Bone marrow (tissue), 2 donors: ENCODE measurements at places on chromosomes 5 and 9.

DNA sequence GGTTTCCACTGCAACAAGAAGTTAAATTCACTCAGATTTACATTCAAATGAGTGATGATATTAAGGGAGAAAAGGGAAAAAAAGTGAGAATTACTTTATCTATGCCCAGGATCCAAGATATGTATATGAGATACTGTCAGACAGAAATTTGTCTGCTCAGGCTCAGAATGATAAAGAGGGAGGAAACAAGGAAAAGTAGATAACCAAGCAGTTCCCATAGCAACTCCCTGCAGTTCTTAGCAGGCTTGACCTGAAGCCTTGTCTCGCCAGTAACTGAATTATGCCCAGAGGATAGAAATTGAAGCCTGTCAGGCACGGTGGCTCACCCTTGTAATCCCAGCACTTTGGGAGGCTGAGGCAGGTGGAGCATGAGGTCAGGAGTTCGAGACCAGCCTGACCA, 304.4 kb downstream of the TLE1 start:
- DNase-seq, result no peak

GRCh38 chr5:61614606-61615005, 282.5 kb downstream of the ZSWIM6 start:
- no peak for DNase-seq

- no peak for DNase-seq
Measured at GRCh38 chr5:179919487-179920060, 11.9 kb upstream of the TBC1D9B start.

GRCh38 chr9:90038763-90039162, 434.0 kb downstream of the GADD45G start:
- no peak for DNase-seq

- no peak for DNase-seq
Measured at GRCh38 chr5:34547300-34548085, 108.6 kb upstream of the RAI14 start.

DNA sequence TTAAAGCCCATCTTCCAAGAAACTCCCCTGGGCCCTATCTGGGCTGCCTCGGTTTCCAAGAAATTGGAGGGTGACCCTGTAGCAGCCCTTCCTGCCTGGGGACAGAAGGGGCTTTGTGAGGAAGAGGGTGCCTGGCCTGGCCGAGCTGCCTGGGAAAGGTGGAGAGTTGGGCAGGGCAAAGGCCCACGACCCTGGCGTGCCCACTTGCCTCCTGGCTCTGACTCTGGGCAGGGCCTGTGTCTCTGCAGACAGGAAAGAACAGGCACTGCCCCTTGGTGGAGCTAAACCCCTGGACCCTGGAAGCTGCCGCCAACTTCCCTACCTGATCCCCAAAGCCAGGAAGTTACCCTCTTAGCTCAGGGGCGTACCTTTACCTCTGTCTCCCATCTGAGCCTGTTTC, 149.3 kb downstream of the RGS3 start:
- DNase-seq, result no peak

DNA sequence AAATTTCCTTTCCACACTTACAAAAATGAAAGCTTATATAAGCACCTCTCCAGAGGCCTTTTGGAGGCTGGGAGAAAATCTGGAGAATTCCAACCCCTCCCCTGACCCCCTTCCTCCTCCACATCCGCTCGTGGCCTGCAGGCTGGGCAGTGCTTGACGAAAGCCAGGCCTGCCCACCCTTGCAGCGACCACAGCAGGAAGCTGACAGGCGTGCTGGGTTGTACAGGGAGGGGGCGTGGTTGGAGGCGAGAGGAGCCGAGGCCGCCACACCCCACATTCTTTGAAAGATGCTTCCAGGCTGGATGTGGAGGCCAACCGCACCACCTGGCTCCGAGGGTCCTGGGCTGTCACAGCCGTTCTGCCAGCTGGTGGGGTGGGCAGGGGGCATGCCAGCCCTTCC, 47.8 kb upstream of the IER5L start:
- no peak for DNase-seq

DNA sequence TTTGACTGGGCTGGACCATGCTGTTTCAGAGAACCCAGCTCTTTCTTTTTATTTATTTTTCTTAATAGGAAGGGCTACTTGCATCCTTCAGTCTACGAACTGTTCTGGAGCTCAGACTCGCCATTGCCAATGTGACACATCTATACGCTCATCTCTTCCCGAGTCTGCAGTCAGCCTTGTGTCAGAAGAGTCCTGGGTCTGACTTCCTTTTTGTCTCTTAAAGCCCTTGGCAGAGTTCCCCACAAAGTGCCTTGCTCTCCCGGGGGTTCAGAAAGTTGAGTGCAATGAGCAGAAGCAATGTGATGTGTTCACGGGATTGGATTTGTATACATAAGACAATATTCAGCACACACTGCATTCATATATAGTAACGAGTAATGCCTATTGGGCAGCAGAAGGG, 140.4 kb downstream of the ATPSCKMT start:
- DNase-seq, result no peak

DNA sequence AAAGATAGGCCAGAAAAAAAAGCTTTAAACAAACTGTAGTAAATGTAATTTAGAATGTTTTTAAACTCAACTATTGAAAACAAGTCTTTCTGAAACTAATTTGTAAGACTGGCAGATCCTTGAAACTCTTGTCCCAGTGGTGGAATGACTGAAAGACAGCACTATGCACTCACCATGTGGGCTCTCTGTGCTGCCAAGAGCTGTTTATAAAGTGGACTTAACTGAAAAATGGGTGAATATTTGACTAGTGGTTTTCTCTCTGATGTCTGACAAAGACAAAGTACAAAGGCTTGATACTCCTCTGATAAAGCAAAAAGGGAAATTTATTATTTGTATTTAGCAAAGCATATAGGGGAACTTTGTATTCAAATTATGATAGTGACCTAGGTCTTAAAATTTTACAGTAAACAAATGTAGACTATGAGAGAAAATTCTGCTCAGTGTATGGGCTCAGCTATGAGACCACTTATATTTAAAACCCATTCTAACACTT, 635.4 kb downstream of the NR2F1-AS1 start:
- no peak for DNase-seq

- no peak for DNase-seq
Measured at GRCh38 chr5:93336330-93337110, 244.5 kb downstream of the NR2F1-AS1 start.

DNA sequence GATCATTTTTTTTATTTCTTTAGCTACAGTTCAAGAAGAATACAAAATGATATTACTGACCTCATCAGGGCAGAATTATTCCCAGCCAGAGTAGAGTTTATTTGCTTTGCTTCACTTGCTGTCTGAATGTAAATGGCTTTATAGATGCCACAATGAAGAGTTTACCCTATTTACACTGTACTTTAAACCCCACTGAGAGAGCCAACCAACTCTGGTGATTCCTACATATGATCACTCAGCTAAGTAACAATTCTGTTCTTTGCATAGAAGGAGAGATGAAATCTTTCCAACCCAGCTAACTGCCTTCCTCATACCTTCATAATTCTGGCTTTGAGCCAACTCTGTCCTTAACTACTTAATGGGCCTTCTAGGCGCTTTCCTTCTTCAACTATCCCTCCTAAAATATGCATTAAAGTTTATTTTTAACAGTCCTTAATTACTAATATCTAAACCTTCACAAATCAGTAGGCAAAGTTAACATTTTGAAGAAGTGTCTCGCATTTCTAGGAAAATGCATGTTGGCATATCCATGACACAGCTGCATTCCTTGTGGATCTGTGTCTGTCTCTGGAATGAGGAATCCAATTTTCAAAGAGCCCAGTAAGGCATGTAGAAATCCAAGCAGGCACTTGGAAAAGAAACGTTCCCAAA, 284.8 kb upstream of the GRAMD2B start:
- no peak for DNase-seq

- DNase-seq, result no peak
Measured at GRCh38 chr9:84136119-84136868, 155.7 kb downstream of the RMI1 start.

- peak; percentile 38 for DNase-seq
Measured at GRCh38 chr5:179763215-179763945, 30.4 kb upstream of the LTC4S start.

GRCh38 chr9:110655754-110656641, 12.6 kb upstream of the MUSK start:
- no peak for DNase-seq

GRCh38 chr9:1337169-1337568, 287.0 kb downstream of the DMRT2 start:
- DNase-seq, result no peak

DNA sequence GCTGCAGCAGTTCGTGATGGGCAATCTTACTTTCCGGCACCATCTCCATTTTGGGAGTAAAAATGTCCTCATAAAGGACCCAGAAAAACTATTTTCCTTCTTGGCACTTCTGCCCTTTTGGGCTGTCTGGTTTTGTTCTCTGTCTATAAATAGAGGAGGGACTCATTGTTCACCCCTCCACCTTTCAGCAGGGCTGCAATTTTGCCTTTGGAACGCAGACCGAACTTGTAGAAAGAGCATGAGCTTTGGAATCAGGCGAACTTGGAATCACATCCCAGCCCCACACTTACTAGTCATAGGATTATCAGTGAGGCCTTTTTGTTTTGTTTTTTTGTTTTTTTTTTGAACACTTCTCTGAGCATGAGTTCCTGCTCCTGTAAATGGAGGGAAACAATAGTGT, 178.1 kb upstream of the IL12B start:
- DNase-seq, result no peak

- DNase-seq, result no peak
Measured at GRCh38 chr9:106479679-106480078, 383.3 kb upstream of the ZNF462 start.

DNA sequence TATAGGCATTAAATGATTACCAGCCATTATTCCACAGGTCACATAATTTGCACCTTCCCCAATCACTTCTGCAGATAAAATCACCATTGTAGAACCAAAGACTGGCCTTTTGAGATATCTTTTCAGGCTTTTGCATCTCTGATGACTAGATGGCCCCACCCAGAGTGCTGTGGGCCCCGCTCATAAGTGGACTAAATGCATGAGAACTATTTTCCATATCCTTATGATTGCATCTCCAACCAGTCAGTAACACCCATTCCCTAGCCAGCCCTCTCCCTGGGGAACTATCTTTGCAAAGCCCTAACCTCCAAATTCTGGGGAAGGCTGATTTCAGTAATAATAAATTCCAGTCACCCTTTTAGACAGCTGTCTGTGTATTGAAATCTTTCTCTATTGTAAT, 53.5 kb upstream of the CDH9 start:
- DNase-seq, result no peak

DNA sequence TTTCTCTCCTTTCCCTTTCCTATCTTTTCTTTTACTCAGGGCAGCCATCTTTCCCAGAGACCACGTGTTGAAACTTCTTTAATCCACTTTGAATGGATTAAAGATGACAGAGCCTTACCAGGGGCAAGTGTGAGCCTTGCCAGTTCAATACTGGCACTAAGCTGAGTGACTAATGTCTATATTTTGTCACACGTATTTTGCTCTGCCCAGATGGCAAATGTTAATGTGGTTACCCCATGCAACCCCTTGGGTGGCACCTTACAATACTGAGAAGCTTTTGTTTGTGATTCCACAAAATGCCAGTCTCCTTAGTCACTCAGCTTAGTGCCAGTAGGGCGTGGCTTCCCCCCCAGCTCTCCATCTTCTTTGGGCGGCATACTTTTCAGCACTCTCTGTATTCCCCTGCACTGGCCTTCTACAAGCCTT, 24.8 kb downstream of the ANXA1 start:
- no peak for DNase-seq

- peak; percentile 57 for DNase-seq
Measured at GRCh38 chr5:74576941-74577456, 63.5 kb downstream of the ENC1 start.

DNA sequence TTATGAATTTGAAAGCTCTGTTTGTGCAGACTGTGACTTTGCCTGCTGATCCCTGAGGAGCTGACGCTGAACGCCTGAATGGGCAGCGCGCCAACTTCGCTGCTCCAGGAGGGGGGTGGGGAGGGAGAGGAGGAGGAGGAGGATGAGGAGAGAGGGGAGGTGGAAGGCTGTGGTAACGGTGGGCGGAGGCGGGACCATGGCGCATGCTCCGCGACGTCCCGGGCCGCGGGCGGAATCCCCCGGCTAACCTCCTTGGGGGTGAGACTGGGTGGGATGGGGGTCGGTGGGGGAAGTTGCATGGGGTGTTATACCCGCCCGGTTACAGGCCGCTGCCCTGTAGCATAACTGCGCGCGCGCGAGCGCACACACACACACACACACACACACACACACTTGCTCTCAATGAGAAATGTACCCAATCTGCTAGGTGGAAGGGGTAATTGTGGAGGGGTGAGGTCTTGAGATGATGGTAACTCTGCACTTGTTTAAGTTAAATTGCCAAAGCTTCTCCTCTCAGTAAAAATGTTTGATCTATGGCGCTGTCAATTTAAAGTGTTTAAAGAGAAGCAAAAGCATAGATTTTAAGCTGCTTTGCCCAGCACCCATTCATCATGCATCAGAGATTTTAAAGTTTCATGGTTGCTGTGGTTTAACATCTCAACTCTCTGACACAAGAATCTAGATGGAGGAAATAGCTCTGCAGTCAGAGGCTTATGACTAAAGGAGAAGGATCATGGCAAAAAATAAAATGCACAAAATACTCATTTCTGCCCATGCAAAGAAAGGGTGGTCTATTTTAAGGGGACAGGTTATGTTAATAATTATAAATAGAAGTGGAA, 76.6 kb upstream of the TBCA start:
- no peak for DNase-seq

- no peak for DNase-seq
Measured at GRCh38 chr9:136341042-136341655, 13.8 kb downstream of the GPSM1 start.

DNA sequence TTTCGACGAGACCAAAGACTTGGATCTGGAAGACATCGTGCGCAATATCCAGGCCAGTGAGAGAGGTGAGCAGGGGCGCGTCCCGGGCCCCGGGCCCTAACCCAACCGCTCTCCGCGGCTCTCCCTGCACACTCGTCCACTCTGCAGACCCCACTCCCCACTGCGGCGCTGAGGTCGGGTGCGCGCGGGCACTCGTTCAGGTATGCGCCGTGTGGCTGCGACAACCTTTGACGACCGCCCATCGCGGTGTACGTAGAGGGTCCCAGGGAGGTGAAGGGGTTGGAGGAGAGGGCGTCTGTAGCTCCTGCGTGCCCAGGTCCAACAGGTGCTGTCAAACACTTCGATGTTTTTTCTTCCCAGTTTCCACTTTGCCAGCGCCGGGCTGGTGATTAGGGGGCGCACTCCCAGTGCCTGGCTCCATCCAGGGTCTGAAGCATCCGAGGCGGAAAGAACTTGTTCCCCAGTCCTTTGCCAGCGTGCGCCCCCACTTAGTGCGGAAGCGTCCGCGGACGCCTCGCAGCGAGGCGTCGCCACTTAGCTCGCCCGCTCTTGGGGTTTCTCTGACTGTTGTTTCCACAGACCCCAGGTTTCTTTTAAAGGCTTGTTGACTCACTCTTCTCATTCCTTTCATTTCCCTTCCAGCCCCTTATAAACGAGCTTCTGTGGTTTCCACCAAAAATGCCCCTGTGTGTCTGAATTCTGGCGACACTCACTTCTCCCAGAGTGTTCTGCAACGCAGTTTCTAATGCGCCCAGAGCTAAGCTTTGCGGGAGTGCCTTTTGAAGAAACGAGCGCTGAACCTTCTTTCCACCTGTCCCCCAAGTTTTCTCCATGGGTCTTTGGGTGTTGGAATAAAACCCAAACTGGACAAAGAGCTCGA, 1.6 kb downstream of the NPR3 start:
- no peak for DNase-seq

- DNase-seq, result no peak
Measured at GRCh38 chr5:53169933-53170332, 60.4 kb upstream of the MOCS2 start.
